ENCODE measurements at places on chromosomes 13 and 19.

DNA sequence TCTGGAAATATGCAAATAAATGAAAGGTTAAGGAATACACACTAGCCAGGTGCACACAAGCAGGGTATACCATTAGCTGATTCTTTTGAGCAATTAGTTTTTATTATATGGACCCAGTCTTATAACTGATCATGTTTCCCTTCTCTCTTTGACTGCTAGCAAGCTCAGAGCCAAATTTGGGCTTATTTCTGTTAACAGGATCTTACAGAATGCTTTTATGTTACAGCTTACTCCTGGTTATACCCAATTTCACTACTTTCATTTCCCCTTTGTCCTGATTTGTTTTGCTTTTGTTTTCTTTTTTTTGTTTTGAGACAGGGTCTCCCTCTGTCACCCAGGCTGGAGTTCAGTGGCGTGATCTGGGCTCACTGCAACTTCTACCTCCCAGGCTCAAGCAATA lies 12.9 kb upstream of the TPT1 start:
- no peak for DNase-seq

DNA sequence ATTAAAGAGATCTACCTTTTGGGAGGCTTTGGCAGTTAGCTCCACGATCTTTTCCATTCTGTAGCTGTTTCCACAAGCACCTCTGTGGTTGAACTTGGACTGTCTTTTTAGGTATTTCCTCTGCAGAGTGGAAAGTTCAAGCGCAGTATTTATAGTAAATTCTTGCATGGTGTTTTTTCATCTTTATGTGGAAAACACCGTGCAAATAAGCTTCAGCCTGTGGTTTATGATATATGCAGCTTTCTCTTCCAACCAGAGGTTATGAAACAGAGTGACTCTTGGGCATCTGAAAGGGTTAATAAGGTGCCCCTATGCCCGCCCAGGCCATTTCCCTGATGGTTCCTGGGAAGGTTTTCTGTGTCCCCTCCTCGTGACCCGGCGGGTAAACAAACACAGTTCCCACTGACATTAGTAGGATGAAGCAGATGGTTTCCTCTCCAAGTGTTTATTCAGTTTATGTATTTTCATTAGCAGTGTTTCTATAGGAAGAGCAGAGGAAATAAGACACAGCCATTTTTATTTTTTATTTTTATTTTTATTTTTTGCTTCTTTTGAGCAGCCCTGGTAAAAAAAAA lies 39.7 kb upstream of the RNF113B start:
- DNase-seq = no peak

- DNase-seq = no peak
Measured at GRCh38 chr13:113915786-113916329, 52.0 kb upstream of the GAS6 start.

GRCh38 chr19:55486043-55486970 lies 1.3 kb downstream of the NAT14 start:
- no peak for DNase-seq

GRCh38 chr13:35554972-35555623 lies 78.6 kb upstream of the MAB21L1 start:
- DNase-seq = no peak

GRCh38 chr19:6730941-6731670 lies 6.3 kb downstream of the GPR108 start:
- no peak for DNase-seq

GRCh38 chr19:15213715-15214381 lies 13.1 kb upstream of the NOTCH3 start:
- DNase-seq = no peak

- DNase-seq = no peak
Measured at GRCh38 chr13:106690779-106691178, 122.8 kb upstream of the ARGLU1 start.

GRCh38 chr13:45413826-45414307 lies 4.3 kb downstream of the SLC25A30 start:
- DNase-seq = no peak

DNA sequence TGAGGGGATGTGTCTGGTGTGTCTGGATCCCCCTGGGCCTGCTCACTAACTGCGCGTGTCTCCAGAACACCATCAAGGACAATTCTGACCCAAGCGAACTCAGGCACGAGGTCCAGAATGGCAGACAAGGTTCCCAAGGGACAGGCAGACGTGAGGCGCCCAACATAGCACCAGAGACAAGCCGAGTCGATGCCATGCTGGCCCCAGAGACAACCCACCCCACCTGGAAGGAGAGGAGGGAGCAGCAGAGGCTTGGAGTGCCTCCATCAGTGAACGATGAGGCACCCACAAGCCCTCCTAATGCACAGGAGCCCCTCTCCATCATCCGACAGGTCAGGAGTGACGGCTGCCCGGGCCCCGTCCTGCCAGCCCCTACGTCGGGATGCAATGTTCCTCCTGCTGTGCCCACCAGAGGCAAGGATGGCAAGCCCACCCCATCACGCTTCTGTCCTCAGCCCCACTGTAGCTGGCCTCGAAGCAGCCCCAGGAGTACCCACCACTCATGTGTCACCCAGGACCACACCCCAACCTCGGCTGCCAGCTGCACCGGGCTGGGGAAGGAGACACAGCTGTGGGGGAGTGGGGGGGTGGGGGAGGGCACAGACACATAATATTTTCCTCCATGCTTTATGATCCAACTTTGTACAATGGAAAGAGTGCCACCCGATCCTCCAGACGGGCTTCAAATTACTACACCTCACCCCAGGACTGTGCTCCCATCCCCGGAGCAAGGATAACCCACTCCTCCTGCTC lies 11.8 kb downstream of the AP3D1 start:
- no peak for DNase-seq

- no peak for DNase-seq
Measured at GRCh38 chr13:36357692-36358091, 11.5 kb upstream of the SPART start.

DNA sequence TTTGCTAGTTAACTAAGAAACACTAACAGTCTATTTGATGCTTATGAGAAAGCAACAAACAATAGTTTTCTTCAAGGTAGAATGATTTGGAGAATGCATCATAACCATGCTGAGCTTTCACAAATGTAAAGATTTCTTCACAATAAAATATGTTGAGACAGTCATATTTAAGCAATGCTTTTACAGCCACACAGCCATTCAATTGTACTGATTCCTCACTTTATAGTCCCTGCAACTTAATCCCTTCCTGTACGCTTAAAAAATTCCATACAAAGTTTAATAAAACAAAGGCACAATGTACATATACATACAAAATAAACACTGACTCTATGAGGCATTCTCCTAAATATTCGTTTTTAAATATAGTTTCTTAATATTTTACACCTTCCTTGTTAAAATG lies 4.7 kb upstream of the ACOD1 start:
- no peak for DNase-seq

All from activated naive CD8-positive, alpha-beta T cell treated with anti-CD3 and anti-CD28 coated beads for 36 hours (primary cell).